ENCODE measurements at places on chromosomes 1 and 21.
A peak's percentile ranks its signal among the peaks of the same experiment; 100 is the strongest.

- DNase-seq = peak; percentile 99
These were observed at the start of gene CD164L2 for GRCh38 chr1:27383039-27383605. TSS of gene CD164L2 (minus strand) at chr1:27383333. CDS start at chr1:27383239, 94 bp downstream.

- DNase-seq = no peak
These were observed 90.9 kb upstream of the SLC44A3 start for GRCh38 chr1:94729267-94729666.

DNA sequence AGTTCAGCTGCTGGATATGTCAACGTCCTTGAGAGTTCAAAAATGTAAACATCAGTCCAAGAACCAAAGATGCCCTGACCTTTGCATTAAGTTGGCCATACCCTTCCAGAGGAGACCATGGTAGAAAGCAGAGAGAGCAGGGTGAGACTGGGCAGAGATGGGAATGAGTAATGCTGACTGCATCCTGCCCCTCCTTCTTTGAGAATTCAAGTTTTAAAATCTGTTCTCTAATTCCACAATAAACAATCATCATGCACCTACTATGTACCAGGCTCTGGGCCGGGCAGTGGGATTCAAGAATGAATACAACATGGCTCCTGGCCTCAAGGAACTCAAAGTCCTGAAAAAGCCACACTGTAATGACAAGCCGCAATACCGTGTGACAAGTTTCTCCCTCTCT is 3.9 kb upstream of the HAO2 start:
- no peak for DNase-seq

DNA sequence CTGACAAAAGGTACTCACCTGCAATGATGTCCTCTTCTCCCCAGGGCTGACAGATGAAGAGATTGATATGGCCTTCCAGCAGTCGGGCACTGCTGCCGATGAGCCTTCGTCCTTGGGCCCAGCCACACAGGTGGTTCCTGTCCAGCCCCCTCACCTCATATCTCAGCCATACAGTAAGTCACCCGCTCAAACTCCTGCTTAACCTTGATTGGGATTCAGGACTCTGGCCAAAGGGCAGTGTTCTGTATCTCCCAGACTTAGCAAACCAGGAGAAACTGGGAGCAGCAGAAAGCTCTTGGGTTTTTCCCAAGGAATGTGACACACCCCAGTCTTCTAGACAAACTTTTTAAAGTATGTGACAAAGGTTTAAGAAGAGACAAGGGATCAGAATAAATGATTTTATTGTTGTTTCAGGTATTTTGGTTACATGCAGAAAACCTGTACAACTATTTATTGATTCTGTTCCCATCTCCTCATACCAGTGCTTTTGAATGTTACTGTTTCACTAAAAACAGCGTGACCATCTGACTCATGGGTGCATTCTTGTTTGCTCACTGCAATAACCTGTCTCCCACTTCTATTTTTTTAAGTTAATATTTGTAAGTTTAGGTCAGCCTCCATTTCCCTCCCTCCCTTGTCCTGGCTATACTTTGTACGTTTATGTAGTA is 124.6 kb downstream of the PEX14 start:
- no peak for DNase-seq
